ENCODE measurements at places on chromosomes 11 and 22. TPM values are rescaled to one million over a fixed set of nuclear protein-coding genes. Genes with fewer than 3 reads are reported as not detected.

The KRTAP5-9 gene
- not detected for total RNA-seq

GRCh38 chr22:19710769-19711106 is 3.6 kb upstream of the SEPTIN5 start:
- no peaks in the 10 kb centered on the region for H3K36me3 ChIP-seq
- H3K4me1 ChIP-seq = peaks cover 8% of the 10 kb centered on the region
- no peak overlapping the region for H3K27ac ChIP-seq
- no peak overlapping the region for H3K4me3 ChIP-seq
- H3K27me3 ChIP-seq = peaks cover 40% of the 10 kb centered on the region

DNA sequence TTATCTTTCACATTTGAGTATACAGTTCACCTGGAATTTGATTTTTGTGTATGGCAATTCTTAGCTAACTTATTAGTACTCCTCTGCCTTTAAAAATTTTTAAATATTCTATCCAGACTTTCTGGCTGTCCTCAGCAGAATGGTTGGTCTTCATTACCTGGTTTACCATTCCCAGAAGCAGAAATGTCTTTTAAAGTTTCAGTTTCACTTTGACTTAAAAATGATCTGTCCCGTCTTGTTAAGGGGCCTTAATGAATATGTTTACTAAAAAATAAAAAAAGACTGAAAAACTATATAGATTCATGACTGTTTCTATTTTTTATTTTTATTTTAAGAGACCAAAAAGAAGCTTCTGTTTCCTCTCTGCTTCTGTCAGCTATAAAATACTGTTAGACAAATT is 70.5 kb upstream of the TNRC6B start:
- no peak overlapping the region for H3K27ac ChIP-seq
- H3K27me3 ChIP-seq = no peaks in the 10 kb centered on the region
- H3K36me3 ChIP-seq = no peaks in the 10 kb centered on the region
- no peak overlapping the region for H3K4me3 ChIP-seq

GRCh38 chr11:71948314-71949027 is 19.6 kb downstream of the RNF121 start:
- H3K4me1 ChIP-seq = peaks cover 11% of the 10 kb centered on the region
- no peak overlapping the region for H3K4me3 ChIP-seq
- H3K27me3 ChIP-seq = no peaks in the 10 kb centered on the region

- no peaks in the 10 kb centered on the region for H3K27me3 ChIP-seq
- H3K27ac ChIP-seq = no peak overlapping the region
- no peaks in the 10 kb centered on the region for H3K36me3 ChIP-seq
Observed at GRCh38 chr11:119210050-119210449, 3.9 kb downstream of the CBL start.

- peaks cover 6% of the 10 kb centered on the region for H3K27me3 ChIP-seq
- H3K4me1 ChIP-seq = peaks cover 5% of the 10 kb centered on the region
- no peak overlapping the region for H3K4me3 ChIP-seq
- H3K27ac ChIP-seq = no peak overlapping the region
- DNase-seq = no peak
- no peaks in the 10 kb centered on the region for H3K36me3 ChIP-seq
Observed at GRCh38 chr11:67418476-67419281, 3.2 kb downstream of the CARNS1 start.

Measured in IMR-90 (cell line).